Endothelial cell of umbilical vein (primary cell): ENCODE measurements at places on chromosomes 6 and 20. TPM values are rescaled to one million over a fixed set of nuclear protein-coding genes. Genes with fewer than 3 reads are reported as not detected.

- no peaks in the 10 kb centered on the region for H3K36me3 ChIP-seq
- no peaks in the 10 kb centered on the region for H3K27me3 ChIP-seq
- no peaks in the 10 kb centered on the region for H3K4me1 ChIP-seq
- DNase-seq, result no peak
These were observed 76.7 kb downstream of the CEP162 start for GRCh38 chr6:84150705-84151104.

GRCh38 chr6:16704401-16705045 lies 56.7 kb downstream of the ATXN1 start:
- no peaks in the 10 kb centered on the region for H3K36me3 ChIP-seq
- H3K27me3 ChIP-seq, result no peaks in the 10 kb centered on the region
- no peak overlapping the region for H3K4me3 ChIP-seq
- peak; percentile 66 for DNase-seq
- peaks cover 13% of the 10 kb centered on the region for H3K4me1 ChIP-seq

DNA sequence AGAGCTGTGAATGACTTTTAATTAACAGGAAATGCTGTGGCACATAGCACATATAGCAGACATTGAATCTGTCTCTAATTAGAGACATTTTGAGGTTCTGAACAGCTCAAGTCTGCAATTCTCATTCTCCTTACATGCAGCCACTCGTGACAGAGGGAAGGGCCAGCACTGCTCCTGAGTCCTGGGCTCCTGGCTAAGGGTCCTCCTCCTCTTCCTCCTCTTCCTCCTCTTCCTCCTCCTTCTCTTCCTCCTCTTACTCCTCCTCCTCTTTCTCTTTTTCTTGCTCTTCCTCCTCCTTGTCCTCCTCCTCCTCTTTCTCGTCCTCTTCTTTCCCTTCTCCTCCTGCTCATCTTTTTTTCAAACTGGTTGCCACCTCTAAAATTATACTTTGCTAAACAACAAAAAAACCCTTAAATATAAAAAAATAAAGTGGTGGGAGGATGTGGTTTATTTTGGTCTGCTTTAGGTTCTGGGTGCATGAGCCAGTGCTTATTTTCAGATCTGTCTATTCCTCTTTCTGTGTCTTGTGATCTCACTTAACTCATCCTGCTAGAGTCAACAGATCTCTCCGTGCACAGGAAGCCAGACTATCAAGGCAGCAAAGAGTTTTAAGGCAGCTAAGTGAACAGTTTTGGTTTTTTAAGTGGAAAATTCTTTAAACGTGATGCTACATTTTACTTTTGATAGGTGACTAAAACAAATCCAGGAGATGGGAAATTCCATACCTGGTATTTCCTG lies 159.3 kb downstream of the CD83 start:
- H3K4me3 ChIP-seq, result no peak overlapping the region
- no peaks in the 10 kb centered on the region for H3K36me3 ChIP-seq
- no peak for DNase-seq

Gene CALHM4
- 0.72 TPM in 1 of 2 replicates, not detected in the other for total RNA-seq

Gene PRICKLE4
- total RNA-seq, result 2.2 and 3.3 TPM in 2 replicates

Gene NKX2-2
- not detected in 2 replicates for total RNA-seq

Gene ASIP
- total RNA-seq, result not detected in 2 replicates

Gene TTK
- total RNA-seq, result 23.6 and 29.4 TPM in 2 replicates

Gene CAGE1
- not detected in 2 replicates for total RNA-seq

Gene PREP
- 37.7 and 40.7 TPM in 2 replicates for total RNA-seq
